Head of caudate nucleus (tissue), 42 donors: ENCODE measurements at places on chromosomes 7 and 10.

DNA sequence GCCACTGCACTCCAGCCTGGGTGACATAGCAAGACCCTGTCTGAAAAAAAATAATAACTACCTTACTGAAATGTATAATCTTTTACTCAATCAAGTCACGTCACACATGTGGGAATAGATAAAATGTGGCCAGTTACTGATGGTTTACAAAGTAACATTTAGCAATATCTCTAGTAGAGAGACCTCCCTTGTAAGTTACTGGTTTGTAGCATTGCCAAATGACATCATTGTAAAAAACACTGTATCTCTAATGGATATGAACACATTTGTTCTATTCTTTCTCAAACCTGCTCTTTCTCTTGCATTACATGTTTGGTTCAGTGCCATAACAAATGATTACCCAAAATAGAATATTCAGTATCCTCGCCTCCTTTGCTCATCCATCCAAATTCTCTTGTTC lies 18.8 kb downstream of the TET1 start:
- no peak for DNase-seq

GRCh38 chr10:58023341-58024073 lies 244.2 kb downstream of the IPMK start:
- no peak for DNase-seq

DNA sequence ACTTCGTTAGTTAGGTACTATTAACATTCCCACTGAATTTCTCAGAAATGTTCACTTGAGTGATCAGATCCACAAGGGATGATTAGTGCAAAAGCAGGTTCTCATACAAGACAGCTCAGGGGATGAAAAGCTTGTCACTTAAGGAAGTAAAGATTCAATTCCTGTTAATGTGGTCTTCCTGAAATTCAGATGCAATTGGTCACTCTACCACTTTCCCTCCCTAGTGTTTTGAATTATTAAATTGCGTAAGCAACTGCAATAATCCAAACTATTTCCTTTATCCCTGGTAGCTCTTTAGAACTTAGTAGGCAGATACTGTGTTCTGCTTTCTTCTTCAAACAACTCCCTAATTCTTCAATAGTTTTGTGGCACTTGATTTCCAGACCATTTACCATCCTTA lies 121.4 kb downstream of the MAGI2 start:
- DNase-seq, result no peak

DNA sequence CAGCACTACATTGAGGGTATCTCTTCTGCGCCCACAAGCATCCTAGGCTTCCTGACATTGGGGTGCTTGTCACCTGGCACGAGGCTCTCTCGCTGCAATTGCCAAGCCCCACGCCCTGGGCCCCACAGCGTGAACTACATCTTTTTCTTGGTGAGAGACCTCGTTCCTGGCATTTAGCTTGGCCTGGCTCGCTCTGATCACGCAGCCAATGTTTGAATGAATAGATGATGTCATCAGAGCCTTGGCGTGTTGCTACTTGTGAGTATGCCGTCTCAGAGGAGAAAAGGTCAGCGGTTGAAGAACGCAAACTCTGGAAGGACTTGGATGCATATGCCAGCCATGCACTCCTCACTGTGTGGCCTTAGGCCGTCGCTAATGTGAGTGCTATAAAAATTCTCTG lies 150.2 kb upstream of the AUTS2 start:
- DNase-seq, result no peak

DNA sequence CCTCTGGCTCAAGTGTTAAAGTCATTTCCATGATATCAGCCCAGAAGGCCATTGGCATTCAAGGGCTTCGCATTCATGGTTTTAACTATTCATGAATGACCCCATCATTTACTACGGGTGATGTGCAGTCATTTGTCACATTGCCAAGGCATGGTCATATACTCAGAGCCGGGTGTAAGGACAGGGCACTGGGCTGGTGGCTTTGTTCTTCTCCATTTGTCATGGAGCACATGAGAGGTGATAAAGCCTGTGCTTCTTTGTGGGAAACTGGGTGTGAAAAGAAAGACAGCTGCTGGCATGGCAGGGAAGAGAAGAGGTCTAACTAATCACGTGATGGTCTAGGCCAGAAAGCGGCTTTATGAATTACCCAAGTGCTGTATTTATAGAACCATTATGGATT lies 132.2 kb upstream of the PLXNA4 start:
- no peak for DNase-seq

- no peak for DNase-seq
Observed at GRCh38 chr7:150337659-150338081, 3.8 kb downstream of the RARRES2 start.
